ENCODE measurements at places on chromosomes 12 and 14.
A peak's percentile ranks its signal among the peaks of the same experiment; 100 is the strongest.

GRCh38 chr12:55330446-55330845, at the start of gene OR6C3:
Gene OR6C3, plus strand, starts transcription at chr12:55330746. Its CDS starts 955 bp downstream, at chr12:55331701.
- no peak for DNase-seq

- DNase-seq, result no peak
Observed at GRCh38 chr14:60647081-60647836, 2.0 kb downstream of the SIX1 start.

DNA sequence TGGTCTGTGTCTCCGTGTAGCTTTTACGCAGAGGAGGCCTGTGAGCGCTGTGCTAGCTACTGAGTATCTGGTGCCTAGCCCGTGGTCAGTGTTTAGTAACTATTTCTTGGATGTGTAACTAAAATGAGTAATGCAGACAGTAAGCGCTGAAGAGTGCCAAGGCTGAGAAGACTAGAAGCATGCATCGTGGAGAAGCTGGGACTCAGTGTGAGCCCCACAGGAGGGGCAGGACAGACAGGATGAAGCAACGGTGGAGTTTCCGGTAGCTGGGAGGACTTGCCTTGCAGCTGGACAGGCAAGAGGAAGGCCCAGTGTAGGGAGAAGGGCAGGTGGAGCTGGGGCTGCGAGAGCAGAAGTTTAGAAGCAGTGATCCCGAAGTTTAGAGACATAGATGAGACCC, 233.4 kb upstream of the FKBP4 start:
- no peak for DNase-seq

- no peak for DNase-seq
Observed at GRCh38 chr12:105574056-105574715, 243.7 kb downstream of the C12orf75 start.

GRCh38 chr12:39873065-39873464, 232.8 kb downstream of the SLC2A13 start:
- DNase-seq, result no peak

GRCh38 chr14:72237722-72238666, 305.8 kb downstream of the RGS6 start:
- no peak for DNase-seq

- peak; percentile 28 for DNase-seq
Observed at GRCh38 chr12:9797722-9798619, 29.3 kb upstream of the KLRF1 start.

DNA sequence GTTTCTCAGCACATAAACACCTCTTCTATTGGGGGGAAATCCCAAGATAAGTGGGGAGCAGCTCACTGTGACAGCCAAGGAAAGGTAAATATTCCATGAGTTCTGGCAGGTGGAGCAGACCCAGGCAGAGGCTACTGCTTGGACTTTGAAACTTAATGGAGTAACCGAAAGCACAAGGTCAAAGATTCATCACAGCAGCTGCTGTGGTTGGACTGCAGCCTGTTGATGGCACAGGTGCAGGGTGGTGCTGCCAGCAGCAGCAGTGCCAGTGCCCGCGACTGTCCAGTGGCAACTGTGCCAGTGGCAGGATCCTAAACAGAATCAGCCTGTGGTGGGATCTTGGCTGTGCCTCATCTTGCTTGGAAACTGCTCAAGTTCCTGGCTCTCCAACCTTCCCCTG, 81.4 kb upstream of the ARID2 start:
- DNase-seq, result no peak

DNA sequence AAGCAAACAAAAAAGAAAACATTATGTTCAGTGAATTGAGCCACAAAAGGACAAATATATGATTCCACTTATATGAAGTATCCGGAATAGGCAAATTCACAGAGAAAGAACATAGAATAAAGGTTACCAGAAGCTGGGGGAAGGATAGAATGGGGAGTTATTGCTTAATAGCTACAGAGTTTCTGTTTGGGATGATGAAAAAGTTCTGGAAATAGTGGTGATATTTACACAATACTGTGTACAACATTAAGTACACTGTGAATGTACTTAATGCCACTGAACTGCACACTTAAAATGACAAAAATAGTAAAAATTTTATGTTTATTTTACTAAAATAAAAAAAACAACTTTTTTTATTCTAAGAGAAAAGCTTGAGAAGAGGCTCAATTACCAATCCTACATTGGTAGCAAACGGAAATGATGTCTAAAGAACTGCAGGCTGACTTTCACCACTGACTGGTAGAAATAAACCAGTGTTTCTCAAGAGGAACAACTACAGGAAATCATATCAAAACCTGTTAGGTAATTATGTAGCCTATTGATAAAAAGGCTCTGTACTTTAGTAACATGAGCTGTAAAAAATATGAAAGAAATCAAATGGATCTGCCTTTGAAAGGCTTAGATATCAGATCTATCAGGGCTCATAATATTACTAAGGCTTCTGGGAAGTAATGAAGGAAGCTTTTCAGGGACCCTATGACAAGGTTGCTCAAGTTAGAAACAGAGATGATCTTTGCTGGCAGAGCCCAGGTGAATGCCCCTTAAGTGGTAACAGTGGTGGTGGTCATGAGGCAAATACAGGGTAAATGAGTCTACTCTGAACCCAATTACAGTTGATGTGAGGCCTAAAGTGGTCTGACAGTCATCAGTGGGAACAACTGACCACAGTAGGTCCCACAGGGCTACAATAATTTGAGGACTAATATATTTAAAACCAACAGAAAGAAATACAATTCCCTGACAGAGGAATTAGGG, 41.3 kb downstream of the BAZ1A start:
- DNase-seq, result no peak

DNA sequence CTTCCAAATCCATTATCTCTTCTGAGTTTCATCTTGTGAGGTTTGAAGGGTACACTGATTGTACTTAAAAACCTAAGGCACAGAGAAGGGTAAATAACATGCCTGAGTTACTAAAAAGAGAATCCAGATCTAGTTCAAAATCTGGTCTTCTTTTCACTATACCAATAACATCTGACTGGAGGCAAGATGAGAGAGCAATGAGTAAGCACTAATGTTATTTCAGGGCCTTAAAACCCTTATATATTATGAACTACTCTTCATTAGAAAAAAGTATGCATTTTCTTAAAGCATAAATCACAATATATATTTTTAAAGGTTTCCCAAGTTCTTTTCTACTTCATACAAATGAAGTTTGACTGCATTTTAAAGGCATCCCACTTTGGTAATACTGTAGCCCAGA, 60.2 kb downstream of the GXYLT1 start:
- no peak for DNase-seq

DNA sequence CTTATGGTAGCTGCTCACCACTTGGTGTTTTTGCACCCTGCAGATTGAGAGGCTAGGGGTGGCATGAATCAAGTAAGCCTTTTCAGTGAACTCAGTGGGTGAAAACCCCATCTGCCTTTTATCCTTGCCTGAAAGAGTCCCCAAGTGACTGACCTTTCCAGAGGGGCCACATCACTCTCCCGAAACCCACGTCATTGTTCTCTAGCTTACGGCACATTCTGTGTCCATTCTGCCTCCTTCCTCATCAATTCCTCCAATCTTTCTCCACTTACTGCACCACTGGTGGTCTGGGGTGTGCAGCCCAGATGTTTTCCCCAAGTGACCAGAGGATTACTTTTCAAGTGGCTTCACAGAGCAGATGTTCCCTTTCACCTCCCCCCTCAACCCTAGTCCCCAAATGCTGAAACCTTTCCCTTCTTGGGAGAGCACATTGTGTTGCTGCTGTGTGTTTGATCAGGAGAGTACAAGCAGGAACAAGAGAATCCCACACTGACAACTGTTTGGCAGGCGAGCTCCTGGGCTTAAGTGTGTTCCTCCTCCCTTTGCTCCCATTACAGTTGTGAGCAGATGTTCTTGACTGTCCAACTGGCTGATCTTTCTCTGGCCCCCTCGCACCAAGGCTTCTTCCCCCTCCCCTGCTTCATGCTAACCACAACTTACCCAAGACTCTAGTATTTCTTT, 138.0 kb upstream of the IGF1 start:
- no peak for DNase-seq

GRCh38 chr12:131005161-131006035, 51.7 kb downstream of the ADGRD1 start:
- DNase-seq, result no peak

- no peak for DNase-seq
Observed at GRCh38 chr12:127063339-127064072, 1203.5 kb upstream of the TMEM132C start.

GRCh38 chr12:88764781-88765480, 184.7 kb upstream of the KITLG start:
- no peak for DNase-seq

GRCh38 chr14:101082436-101083384, 179.2 kb upstream of the RTL1 start:
- DNase-seq, result no peak

DNA sequence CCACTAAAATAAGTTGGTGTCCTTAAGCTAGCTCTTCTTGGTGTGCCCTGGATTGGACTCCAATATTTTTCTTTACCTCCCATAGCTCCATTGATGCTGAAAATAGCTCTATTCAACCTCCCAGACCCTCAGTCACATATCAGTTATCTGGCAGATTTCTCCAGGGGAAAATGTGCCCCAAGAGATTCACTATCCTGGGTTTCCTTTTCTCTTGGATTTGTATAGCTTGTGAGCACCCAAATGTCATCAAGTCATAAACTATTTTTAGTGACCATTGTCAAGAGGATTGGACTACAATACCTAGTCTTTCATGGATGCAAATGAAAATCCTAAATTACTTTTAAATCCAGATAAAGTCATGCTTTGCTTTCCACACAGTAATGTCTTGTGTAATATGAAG, 339.6 kb upstream of the FOXG1 start:
- no peak for DNase-seq

GRCh38 chr14:68848253-68848652, 55.4 kb upstream of the ZFP36L1 start:
- DNase-seq, result no peak

GRCh38 chr14:95493503-95493902, 22.9 kb downstream of the SYNE3 start:
- no peak for DNase-seq

- DNase-seq, result no peak
Observed at GRCh38 chr14:96177766-96178375, 26.8 kb upstream of the BDKRB2 start.

GRCh38 chr12:115957686-115958290, 319.7 kb downstream of the MED13L start:
- DNase-seq, result no peak
